ENCODE measurements at places on chromosomes 7 and 10.

DNA sequence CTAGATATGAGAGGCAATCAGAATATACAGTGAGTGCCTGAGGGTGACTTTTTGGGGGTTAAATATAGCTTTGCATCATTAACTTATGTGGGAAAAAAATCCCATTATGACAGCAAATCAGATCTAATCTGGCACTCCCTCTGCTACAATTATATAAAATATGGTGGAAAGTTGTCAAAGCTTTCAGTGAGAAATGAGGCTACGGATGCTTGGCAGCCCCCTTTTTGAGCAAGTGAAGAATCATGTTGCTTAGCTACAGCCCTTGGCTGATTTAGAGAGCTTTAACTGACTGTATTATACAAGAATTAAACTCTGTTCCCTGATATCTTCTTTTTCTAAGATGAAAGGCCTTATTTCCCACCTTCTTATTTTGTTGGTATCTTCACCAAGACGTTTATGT lies 57.4 kb downstream of the GPR158 start:
- no peak for DNase-seq

DNA sequence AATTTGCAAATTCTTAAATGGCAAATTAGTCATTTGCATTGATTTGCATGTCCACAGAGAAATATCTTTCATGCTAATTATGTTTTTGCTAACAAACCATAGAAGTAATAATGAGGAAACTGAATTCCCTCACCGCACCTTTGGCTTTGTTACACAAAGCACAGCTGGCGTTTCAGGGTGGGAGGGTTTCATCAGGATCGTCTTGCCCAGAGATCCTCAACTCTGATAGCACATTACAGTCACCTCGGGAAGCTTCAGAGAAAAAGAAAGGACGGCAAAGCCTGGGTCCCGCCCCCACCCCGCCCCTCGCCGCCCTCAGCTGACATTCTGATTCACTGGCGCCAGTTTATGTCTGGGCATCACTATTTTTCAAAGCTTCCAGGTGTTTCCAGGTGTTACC lies 119.4 kb downstream of the PTPRN2 start:
- no peak for DNase-seq

GRCh38 chr7:129751916-129752315 lies 140.4 kb downstream of the NRF1 start:
- no peak for DNase-seq

DNA sequence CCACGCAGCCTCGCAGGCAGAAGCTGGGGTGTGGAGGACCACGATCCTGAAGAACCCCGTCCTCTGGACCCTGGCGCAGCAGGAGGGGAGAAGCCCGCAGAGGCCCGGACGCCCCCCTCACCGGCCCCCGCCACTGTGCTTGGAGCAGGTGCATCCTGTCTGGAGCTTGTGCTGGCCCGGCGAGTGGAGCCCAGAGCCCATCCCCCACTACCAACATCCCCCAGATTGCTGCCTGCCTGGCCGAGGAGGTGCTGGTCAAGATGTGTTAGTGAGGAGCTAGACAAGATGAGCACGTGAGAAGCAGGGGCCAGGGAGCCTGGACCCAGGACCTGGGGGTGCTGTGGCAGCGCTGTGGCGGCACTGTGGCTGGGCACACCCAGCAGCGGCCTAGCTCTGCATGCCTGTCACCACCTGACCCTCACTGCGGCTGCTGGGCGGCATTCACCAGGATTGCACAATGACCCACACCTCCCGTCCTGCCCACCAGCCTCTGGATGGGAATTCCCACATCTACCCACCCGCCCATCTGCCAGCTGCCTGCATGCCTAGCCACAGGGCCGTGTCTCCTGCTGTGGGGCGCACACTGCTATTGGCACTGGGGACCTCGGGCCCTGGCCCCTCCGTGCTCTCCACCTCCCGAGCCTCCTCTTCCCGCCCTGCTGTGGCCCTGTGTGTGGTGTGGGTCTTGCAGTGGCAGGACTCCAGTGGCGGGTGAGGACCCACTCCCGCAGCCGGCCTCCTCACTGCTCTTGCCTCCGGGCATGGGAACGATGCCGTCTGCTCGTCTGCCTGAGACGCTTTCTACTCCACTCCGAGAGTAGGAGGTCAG lies 11.8 kb downstream of the GPR146 start:
- no peak for DNase-seq

DNA sequence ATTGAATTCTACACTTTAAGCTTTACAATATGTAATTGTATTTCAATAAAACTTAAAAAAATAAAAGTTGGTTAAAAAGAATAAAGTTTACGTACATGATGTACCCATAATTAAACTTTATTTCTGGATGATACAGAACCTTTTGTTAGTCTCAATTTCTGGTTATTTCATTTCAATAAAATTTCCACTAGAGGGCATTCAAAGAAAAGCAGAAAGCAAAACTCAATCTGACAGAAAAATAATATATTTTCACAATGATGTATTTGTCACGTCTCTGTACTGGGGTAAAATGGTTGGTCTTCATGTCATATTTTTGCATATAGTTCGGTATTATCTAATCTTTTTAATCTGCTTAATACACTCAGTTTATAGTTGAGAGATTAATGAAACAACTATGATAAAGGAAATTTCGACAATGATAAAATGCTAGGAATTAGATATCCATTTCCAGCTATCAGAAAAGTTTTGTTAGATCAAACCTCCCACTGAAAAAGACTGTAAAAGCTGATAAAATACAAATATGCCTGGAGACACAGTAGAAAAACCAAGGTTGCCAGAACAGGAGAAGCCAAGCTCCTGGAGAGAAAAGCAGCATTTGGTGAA lies 27.4 kb downstream of the ASZ1 start:
- no peak for DNase-seq

DNA sequence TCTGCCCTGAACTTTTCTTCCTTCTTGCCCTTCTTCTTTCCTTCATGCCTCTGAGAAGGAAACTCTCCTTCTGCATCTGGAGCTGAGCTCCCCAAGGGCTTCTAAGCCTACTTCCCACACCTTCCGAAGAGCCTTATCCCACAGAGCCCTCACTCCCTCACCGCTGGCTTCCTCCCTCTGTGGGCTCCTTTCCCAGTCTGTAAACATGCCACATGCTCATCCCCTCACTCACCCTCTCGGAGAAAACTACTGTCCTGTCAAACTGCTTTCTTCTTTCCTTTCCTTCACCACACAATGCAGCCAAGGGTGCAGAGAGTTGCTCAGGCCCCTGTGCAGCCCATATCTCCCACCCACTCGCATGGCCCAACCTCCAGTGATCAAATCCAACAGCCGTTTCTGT lies 18.1 kb downstream of the ANKRD16 start:
- no peak for DNase-seq

DNA sequence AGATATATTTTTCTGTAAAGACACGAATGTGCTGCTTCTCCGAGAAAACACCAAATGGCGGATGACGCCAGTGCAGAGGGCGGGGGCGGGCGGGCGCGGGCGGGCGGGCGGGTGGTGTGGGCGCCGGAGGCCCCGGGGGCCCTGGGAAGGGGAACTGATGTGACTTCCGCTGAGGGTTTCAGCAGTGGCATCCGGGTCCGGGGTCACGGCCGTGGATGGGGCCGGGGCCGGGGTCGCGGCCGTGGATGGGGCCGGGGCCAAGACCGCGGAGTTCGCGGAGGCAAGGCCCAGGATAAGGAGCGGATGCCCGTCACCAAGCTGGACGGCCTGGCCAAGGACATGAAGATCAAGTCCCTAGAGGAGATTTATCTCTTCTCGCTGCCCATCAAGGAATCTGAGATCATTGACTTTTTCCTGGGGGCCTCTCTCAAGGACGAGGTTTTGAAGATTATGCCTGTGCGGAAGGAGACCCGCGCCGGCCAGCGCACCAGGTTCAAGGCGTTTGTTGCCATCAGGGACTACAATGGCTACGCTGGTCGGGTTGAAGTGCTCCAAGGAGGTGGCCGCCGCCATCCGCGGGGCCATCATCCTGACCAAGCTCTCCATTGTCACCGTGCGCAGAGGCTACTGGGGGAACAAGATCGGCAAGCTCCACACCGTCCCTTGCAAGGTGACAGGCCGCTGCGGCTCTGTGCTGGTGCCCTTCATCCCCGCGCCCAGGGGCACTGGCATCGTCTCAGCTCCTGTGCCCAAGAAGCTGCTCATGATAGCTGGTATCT lies 20.3 kb upstream of the IGF2BP3 start:
- no peak for DNase-seq

GRCh38 chr10:92801978-92802872 lies 46.1 kb upstream of the EXOC6 start:
- no peak for DNase-seq

DNA sequence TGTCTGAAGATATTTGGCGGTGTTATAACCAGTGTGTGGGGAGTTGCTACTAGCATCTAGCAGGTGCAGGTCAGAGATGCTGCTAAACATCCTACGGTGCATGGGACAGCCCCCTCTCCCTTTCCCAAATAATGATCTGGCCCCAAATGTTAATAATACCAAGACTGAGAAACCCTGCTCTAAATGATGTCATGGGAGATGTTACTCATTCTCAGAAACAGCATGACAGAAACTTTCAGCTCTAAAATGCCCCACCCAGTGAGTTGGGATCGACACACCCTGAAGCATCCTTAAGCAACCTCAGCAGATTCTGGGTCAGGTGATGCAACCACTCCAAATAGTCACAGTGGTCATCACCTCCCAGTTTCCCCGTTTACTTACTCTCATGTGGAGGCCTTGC lies 108.8 kb upstream of the MPP7 start:
- DNase-seq = no peak

DNA sequence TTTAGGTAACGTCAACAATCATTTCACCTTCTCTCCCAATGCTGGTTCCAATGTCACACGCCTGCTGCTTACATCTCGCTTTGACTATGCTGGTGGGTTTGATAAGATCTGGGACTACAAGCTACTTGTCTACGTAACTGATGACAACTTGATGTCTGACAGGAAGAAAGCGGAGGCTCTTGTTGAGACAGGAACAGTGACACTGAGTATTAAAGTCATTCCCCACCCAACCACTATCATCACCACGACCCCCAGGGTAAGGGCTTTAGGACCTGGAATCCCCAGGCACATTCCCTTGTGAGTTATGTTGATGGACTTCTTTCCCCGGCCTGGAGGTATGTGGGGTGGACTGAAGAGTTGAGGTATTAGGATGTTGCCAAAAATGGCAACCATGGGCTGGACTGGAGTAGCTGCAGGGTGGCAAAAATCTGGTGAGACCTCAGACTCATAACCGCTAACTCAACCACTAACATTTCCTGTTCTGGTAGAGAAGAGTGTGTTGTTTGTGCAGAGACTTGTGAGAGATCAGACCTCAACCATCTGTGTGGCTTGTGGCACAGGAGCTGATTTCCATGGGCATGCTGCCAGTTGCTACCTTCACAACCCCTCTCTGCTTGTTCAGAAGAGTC lies 59.2 kb downstream of the CDHR3 start:
- DNase-seq = no peak

DNA sequence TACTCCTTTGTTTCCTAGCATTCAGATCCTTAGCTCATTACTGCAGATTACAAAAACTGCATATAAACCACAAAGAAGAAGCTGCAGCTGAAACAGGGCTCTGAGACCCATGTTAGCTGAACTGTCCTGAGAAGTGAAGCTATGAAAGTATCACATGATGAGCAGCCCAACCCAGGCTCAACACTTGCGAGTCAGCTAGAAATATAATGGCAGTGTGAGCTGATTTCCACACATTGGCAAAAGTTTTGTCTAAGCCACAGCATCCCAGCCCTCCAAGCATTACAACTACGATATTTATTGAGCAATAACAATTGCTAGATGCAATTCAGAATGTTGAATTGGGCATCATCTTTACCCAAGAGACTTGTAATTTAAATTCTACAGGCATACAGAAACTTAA lies 34.5 kb upstream of the SKAP2 start:
- no peak for DNase-seq

DNA sequence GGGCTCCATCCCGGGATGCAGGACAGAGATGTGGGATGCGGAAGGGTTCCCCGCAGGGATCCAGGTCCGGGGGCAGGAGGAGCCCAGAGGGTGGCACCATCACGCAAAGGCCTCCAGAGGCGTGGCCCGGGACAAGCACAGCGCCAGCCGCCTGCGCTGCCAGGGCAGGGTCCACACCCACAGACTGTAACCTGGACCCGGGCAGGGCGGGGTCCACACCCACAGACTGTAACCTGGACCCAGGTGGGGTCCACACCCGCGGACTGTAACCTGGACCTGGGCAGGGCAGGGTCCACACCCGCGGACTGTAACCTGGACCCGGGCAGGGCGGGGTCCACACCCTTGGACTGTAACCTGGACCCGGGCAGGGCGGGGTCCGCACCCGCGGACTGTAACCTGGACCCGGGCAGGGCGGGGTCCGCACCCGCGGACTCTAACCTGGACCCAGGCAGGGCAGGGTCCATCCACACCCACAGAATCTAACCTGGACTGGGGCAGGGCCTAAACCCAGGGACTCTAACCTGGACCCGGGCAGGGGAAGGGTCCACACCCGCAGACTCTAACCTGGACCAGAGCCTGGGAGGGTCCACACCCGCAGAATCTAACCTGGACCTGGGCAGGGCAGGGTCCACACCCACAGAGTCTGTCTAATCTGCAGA lies 37.5 kb upstream of the SUN1 start:
- no peak for DNase-seq

- DNase-seq = no peak
These were observed 286.8 kb downstream of the RPS24 start for GRCh38 chr10:78320506-78320905.

DNA sequence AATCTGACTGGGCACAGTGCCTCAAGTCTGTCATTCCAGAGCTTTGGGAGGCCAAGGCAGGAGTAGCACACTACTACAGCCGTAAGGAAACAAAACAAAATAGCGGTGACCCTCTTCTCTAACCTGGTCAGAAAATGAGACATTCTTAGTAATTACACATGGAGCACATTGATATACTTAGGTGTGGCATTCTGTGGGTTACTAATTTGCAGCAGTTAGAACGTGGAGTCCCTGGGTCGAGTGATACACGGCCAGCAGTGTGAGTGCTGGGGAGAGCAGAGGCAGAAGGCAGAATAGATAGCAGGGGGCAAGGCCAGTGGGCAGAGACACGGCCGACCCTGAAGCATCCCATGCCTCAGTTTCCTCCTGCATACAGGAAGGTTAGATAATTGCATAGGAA lies 28.9 kb upstream of the SFMBT2 start:
- no peak for DNase-seq

- no peak for DNase-seq
These were observed 179.4 kb downstream of the SEMA3E start for GRCh38 chr7:83469491-83469890.

DNA sequence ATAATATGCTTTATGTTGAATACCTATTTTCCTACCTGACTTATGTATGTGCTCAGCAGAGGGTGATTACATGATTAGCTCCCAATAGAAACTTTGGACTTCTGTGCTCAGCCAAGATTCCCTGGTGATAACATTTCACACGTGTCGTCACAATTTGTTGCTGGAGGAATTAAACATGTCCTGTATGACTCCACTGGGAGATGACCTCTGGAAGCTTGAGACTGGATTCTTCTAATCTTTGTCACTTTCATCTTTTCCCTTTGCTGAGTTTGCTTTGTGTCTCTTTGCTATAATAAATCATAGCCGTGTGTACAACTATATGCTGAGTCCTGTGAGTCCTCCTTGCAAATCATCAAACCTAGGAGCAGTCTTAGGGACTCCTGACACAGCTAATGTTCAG lies 120.9 kb upstream of the LRRTM3 start:
- DNase-seq = no peak

- DNase-seq = no peak
These were observed 63.2 kb downstream of the KAT6B start for GRCh38 chr10:74889662-74889998.

GRCh38 chr10:100138921-100139496 lies 46.8 kb downstream of the ERLIN1 start:
- peak; percentile 2 for DNase-seq

- no peak for DNase-seq
These were observed 8.6 kb downstream of the AOC1 start for GRCh38 chr7:150860978-150861295.
